ENCODE measurements at places on chromosomes 4 and X.

DNA sequence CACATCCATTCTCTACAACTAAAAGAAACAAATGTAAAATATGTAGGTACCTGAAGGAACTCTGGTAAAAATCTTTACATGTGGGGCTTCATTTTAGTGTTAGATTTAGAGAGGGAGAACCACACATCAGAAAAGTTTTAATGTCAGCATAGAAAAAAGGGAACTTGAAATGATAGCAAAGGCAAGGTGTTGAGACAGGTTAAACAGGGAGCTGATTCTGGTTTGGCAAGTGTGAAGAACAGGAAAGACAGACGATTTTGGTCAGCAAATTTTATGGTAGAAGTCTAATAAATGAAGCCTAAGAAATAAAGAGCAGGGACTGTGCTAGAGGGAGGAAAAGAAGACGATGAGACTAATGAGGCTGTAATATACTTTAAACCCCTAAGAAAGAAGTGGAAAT, 67.6 kb upstream of the COX18 start:
- no peak for DNase-seq

DNA sequence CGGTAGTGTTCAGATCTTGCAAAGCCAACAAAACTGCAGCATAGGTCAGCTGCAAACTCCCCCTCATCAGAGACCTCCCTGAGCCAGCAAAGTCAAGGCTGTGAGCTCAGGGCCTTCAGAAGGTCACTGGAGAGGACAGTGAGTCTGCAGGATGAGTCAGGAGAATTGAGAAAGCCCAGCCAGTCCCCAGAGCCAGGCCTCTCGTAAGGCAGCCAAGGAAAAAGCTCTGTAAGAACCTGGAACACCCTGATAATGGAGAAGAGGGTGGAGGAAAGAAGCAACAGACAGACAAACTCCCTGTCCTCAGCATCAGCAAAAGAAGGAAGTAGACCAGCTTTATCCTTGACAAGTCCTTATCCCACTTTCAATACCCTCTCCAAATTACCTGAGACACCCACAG, 33.0 kb downstream of the GRIA3 start:
- no peak for DNase-seq

GRCh38 chr4:54265366-54265765, 36.3 kb downstream of the PDGFRA start:
- DNase-seq: no peak

GRCh38 chr4:156786713-156787112, 184.9 kb downstream of the PDGFC start:
- DNase-seq: no peak

DNA sequence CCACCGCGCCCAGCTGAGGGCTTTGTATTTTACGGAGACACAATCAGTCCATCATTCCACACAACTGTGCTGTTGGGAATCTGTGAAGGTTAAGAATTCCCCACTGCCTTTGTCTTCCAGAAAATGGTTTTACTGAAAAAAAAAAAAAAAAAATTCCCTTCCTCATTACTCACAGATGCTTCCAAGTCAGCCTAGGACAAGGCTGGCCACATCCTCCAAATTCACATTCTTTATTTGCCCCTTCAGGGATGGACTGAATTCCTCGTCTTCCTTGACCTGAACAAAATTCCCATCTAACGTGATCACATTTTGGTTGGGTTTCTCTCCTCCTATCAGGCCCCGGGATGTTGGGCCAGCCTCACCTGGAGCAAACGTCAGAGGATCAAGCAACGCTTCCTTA, 130.3 kb downstream of the DHRSX start:
- DNase-seq: no peak

DNA sequence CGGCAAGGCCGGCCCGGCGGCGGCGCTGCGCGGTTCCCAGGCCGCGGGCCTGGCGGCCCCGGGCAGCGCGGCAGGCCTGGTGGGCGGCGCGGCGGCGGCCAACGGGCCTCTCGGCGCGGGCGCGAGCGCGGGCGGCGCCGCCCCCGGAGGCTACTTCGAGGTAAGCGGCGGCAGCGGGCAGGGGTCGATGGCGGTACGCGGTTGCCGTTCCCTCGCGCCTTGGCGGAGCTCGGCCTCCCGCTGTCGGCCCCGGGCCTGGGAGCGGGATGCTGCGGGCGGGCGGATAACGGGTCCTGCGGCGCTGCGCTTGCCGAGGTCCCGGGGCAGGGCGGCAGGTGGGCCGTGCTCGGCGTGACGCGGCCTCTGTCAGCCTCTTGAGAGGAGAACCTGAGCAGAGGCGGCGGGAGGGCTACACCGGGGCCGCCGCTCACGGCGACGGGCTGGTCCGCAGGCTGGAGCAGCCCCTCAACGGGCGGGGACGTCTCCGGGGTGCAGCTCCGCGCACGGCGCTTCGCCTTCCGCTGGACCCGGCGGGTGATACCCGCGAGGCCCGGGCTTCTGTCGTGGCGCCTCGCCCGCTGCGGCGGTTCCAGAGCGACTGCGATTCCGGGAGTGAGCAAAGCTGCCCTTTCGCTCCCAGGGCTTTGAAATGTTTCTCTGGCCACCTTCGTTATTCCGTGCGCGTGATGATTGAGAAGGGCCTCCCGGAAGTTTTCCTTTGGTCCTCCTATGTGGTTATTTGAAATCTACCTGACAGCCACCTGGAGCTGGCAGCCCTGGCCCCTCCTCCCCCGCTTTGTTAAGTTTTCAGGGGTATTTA, 774 bp downstream of the FAM193A start:
- DNase-seq: peak; percentile 19

- no peak for DNase-seq
Observed at GRCh38 chr4:80062527-80062926, 10.5 kb downstream of the ANTXR2 start.

DNA sequence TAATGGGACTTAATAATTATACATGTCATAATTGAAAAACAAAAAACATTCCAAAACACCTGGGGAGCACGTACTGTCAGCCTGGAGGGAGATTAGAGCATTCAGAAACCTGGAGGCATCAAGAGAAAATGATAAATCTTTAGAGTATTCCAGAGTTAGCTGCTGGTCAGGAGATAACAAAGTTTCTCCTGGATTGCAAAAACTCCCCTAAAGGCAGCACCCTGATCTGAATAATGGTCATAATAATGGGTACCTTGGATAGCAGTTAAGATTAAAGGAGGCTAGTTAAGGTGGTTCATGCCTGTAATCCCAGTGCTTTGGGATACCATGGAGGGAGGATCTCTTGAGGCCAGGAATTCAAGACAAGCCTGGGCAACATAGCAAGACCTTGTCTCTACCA, 15.9 kb upstream of the RAB40A start:
- DNase-seq: no peak

- DNase-seq: peak; percentile 44
Observed at GRCh38 chr4:110049951-110050925, 137.6 kb downstream of the EGF start.

GRCh38 chr4:11632483-11632882, 203.8 kb upstream of the HS3ST1 start:
- DNase-seq: no peak

DNA sequence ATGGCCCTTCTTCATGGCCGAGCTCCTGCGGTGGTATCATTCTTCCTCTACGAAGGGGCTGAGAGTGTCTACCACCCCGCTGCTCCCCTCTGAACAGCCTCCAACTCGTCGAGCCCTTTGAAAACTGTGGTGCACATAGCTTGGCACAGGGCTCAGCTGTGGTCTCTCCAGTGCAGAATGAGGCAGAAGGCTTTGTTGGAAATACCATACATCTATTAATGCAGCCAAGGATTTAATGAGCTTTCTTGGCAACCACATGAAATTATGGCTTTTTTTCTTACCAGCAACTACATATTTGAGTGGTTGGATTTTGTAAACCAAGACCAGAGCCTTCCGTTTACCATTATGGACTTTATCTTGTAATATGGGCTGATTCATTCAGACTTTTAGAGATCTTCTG, 61.7 kb upstream of the CBR4 start:
- DNase-seq: no peak

DNA sequence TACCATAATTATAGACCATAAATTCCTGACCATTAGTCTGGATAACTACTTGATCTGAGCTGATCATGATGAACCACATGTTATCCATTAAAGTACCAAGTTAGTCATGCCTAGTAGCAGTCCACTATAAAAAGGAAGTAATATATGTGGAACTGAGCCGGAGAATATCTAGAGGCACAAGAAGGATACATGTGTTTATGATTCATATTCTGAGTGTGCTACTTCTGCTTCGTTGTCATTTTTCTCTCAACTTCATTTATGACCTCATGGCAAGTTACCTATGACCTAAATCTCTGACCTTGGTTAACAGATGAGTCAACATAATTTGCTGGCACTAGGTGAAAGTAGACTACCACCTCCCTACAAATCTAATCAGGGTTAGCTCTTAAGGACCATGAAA, 56.5 kb upstream of the ANKRD17 start:
- DNase-seq: no peak

- no peak for DNase-seq
Observed at GRCh38 chr4:125517831-125518230, 203.1 kb downstream of the FAT4 start.

- no peak for DNase-seq
Observed at GRCh38 chr4:154872198-154872597, 91.1 kb downstream of the RBM46 start.

DNA sequence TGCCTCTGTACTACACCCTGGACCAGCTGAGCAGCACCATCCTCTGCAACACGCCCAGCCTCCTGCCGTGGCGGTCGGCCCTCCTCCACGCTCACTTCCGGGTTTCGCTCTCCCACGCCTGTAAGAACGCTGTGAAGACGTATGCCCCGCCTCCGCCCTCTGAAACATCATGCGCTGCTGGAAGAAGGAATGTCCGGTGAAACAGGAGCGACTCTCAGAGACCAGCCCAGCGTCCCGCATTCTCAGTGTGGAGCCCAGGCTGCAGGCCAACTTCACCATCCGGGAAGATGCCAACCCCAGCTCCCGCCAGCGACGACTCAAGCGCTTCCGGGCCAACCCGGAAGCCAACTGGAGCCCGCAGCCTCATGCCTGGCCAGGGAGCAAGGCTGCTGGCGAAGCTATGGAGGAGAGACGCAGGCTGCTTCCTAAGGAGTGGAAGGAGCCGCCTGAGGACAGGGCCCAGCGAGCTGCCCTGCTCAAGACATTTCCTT, 186.1 kb upstream of the SLITRK2 start:
- no peak for DNase-seq

DNA sequence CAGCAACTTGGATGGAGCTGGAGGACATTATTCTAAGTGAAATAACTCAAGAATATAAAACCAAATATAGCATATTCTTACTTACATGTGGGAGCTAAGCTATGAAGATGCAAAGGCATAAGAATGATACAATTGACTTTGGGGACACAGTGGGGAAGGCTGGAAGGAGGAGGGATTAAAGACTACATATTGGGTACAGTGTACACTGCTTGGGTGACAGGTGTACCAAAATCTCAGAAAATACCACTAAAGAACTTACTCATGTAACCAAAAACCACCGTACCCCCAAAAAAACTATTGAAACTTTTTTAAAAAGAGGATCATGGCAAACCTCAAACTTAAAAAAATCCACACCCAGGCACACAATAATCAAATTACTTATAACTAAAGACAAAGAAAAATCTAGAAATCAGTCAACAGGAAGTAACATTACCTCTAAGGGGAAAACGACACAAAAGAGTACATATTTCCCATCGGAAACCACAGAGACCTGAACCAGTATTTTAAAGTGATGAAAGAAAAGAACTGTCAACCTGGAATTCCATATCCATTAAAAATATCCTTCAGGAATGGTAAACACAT, 241.8 kb downstream of the PRDM5 start:
- DNase-seq: no peak

- no peak for DNase-seq
Observed at GRCh38 chr4:123776267-123776666, 379.7 kb downstream of the SPRY1 start.

DNA sequence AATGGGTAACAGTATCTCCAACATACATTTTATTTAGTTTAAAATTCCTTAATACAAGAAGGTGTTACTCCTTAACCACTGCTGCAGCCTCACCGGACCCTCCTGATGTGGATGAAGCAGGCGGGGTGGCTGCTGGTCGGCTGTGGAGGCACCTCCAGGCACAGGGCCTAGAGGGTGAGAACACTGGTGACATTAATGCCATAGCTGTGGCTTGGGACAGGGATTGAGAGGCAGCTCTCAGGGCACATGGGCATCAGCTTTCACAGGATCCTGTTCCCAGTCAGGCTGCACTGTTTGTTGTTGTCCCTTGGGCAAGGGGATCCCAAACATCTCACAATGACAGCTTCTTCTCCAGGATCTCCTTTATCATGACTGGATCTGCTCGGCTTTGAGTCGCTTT, 90.0 kb downstream of the GATB start:
- no peak for DNase-seq

GRCh38 chr4:176320976-176321361, 1.2 kb downstream of the SPCS3 start:
- no peak for DNase-seq

DNA sequence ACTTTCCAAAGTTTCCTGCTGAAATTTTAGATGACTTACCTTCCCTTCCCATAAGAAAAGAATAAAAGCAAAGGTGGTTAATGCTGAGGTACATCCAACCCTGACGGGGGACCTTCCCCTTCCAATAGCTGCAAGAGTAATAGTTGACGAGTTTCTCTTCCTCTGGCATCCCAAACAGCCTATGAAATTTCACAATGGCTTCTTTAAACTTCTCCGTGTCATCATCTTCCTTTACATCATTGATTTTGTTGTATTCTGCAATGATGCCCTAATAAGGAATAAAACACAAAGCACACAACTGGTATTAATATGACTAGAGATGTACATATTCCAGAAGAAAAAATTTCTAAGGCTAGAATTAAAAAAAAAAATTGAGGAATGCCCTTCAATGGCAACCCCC, 76.6 kb downstream of the TBC1D9 start:
- DNase-seq: no peak

GRCh38 chr4:97317671-97318070, 825.6 kb downstream of the STPG2 start:
- DNase-seq: no peak

GRCh38 chr4:1417522-1418390, 11.5 kb upstream of the NKX1-1 start:
- DNase-seq: no peak

- DNase-seq: no peak
Observed at GRCh38 chr4:145533001-145533400, 51.3 kb downstream of the SMAD1 start.

DNA sequence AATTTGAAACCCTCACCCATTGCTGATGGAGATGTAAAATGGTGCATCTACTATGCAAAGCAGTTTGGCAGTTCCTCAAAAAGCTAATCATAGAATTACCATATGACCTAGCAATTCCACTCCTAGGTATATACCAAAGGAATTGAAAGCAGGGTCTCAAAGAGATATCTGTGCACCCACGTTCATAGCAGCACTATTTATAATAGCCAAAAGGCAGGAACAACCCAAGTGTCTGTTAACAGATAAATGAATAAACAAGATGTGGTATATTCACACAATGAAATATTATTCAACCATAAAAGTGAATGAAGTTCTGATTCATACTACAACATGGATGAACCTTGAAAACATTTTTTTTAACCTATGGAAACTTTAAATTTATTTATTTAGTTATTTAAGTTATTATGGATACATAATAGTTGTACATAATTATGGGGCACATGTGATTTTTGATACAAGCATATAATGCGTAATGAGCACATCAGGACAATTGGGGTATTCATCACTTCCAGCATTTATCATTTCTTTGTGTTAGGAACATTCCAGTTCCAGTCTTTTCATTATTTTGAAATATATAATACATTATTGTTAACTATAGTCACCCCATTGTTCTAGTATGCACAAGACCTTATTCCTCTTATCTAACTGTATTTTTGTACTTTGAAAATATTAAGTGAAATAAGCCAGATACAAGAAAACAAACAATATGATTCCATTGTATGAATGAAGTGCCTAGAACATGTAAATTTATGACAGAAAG, 205.6 kb upstream of the CNKSR2 start:
- no peak for DNase-seq

GRCh38 chr4:143616771-143617170, 83.7 kb downstream of the FREM3 start:
- no peak for DNase-seq
